ENCODE measurements at places on chromosomes 12 and 14.

- DNase-seq = no peak
These were observed 196.6 kb downstream of the EGLN3 start for GRCh38 chr14:33754261-33754660.

DNA sequence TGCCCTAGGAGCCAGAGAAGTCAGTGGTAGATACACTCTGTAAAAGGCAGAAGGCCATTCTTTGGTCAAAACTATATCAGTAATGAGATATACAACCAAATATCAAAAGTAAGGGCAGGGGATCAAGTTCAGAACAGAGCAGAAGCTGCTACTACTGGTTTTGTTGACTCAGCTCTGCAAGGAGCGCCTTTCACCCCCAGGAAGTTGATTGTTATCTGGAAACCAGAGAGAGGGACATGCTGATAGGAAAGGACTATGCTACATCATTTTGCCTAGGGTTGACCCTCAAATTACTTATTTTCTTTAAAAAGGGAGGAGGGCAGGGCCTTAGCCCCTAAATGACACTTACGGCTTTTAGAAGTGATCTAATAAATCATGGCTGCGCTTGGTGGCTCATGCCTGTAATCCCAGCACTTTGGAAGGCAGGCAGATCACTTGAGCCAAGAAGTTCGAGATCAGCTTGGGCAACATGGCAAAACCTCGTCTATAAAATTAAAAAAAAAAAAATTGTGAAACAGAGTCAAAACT lies 194.0 kb downstream of the KLHL28 start:
- DNase-seq = no peak

- no peak for DNase-seq
These were observed 66.9 kb upstream of the NRXN3 start for GRCh38 chr14:78103271-78103670.

- no peak for DNase-seq
These were observed 446.1 kb downstream of the ZFP36L1 start for GRCh38 chr14:68346556-68347343.

DNA sequence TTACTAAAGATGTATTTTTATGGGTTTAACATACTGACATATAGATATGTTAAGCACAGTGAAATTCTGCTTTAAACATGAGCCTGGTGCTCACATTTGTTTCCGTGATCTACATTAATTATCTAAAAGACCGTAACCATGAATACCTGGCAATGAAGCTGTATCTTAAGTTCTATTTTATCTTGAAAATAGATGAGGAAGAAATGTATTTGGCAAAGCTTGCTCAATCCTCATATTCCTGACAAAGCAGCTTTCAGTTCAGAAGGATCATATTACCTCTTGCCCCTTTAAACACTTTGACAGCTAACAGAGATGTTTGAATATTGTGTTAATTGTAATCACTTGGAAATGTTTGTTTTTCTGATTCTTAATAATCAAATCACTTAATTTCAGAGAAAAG lies 9.8 kb downstream of the EPYC start:
- DNase-seq = no peak

DNA sequence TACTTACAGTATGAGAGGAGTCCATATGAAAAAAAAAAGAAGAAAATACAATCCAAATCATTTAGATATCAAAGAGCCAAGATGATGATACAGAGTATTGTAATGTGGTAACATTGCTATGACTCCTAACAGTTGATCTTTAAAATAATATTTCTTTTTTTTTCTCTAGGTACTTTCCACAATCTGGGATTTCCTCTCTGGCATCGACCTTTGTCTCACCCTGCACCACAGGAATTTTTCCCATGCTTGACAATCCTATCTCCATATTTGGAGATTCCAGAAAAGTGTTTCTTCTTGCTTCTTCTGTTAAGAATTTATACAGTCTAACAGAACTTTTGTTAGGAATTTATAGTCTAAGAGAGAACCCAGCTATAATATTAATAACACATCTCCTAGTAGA lies 184.4 kb downstream of the ITPR2 start:
- no peak for DNase-seq

- no peak for DNase-seq
These were observed 3.3 kb upstream of the PAPLN start for GRCh38 chr14:73234029-73234428.

GRCh38 chr14:75399843-75400775 lies 27.7 kb upstream of the JDP2 start:
- DNase-seq = no peak

- DNase-seq = peak; percentile 85
These were observed 1.2 kb upstream of the SH2B3 start for GRCh38 chr12:111404362-111405148.

- DNase-seq = no peak
These were observed 435.3 kb upstream of the TMTC1 start for GRCh38 chr12:30219047-30219446.

DNA sequence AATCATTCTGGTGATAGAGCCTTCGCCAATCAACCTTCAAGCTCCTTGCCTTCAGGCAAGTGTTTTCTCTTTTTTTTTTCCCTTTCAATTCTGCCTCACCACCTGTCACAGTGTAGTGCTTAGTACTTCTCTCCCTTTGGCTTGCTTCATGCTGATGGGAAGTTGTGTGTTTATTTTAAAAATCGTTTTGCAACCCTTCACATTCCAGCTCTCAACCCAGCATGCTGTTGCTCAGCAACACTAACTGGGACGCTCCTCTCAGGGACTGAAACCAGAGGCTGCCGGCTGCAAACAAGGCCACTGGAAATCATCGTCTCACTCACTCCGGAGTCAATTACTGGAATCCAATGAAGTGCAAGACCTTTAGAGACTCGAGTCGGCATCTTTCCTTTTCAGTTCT lies 342.7 kb downstream of the PRKD1 start:
- no peak for DNase-seq
